Ovary (tissue), 10 donors: ENCODE measurements at places on chromosomes 5 and 9. TPM values are rescaled to one million over a fixed set of nuclear protein-coding genes. Genes with fewer than 3 reads are reported as not detected.

C8G gene
- not detected for total RNA-seq

GRCh38 chr5:2710910-2711309, 40.6 kb downstream of the IRX2 start:
- H3K36me3 ChIP-seq = no peaks in the 10 kb centered on the region
- no peak overlapping the region for H3K4me3 ChIP-seq
- no peak for DNase-seq
- H3K27ac ChIP-seq = no peak overlapping the region
- H3K27me3 ChIP-seq = no peaks in the 10 kb centered on the region

CCNO gene
- 11.8 TPM for total RNA-seq

DNA sequence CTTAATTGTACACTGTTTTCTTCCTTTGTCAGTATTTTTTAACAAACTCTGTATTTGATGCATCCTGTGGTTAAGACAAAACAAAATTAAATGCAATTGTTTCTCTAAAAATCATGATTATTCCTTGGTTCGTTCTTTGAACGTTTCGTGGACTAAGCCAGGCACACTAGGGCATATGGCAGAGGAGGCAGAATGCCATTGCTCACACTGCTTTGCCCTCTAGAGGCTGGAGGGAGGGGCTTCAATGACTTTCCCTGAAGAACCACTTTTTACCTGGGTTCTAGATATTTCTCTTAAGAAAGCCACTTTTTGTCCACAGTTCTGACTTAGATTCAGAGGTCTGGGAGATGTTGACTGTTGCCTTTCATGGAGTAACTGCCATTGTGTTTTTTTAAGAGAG, 236.2 kb upstream of the ADAMTSL1 start:
- no peaks in the 10 kb centered on the region for H3K27me3 ChIP-seq
- H3K36me3 ChIP-seq = no peaks in the 10 kb centered on the region
- no peak overlapping the region for H3K27ac ChIP-seq
- no peak for DNase-seq
- H3K4me3 ChIP-seq = no peak overlapping the region
- H3K4me1 ChIP-seq = no peaks in the 10 kb centered on the region

- DNase-seq = no peak
- no peaks in the 10 kb centered on the region for H3K4me1 ChIP-seq
- H3K36me3 ChIP-seq = no peaks in the 10 kb centered on the region
- H3K4me3 ChIP-seq = no peak overlapping the region
- H3K27ac ChIP-seq = no peak overlapping the region
Observed at GRCh38 chr5:5751987-5752386, 329.5 kb downstream of the ICE1 start.

SPINK4 gene
- not detected for total RNA-seq

ARPC5L gene
- total RNA-seq = 16.6 TPM

DNA sequence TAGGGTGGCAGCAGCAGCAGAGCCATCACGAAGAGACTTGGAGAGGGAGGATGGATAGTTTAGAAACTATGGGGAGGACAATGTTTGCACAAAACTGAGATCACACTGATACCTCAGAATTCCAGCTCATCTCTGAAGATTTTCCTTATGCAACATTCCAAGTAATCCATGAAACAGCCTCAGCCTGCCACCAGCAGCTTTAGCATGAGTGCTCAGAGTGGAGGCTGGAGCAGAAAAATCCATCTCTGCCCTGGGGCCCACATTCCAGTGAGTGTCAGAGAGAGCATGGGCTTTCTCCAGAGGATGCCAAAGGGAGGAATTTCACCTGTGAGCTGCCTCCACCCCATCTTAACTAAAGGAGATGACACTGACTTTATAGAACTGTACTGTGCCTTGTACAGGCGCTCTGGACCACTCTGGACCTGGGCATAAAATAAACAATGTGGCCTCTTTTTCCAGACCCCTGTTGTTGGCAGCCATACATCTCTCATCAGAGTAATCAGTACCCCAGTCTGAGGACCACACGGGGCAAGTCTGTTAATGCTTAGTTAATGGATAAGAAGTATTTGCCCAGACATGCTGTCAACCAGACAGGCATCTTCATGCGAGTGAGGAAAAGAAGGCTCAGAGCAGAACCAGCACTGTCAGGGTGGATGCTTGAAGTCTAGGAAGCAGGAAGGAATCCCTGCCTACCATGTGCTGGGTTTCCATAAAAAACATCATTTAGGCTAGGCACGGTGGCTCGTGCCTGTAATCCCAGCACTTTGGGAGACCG, 440.9 kb downstream of the ENC1 start:
- peaks cover 8% of the 10 kb centered on the region for H3K4me1 ChIP-seq
- H3K27me3 ChIP-seq = no peaks in the 10 kb centered on the region
- no peak overlapping the region for H3K27ac ChIP-seq
- DNase-seq = no peak
- no peak overlapping the region for H3K4me3 ChIP-seq

GRCh38 chr9:117076571-117077290, 338.1 kb downstream of the ASTN2 start:
- no peak overlapping the region for H3K27ac ChIP-seq
- no peaks in the 10 kb centered on the region for H3K4me1 ChIP-seq
- no peak overlapping the region for H3K4me3 ChIP-seq
- no peaks in the 10 kb centered on the region for H3K27me3 ChIP-seq
- H3K36me3 ChIP-seq = no peaks in the 10 kb centered on the region

- no peaks in the 10 kb centered on the region for H3K4me1 ChIP-seq
- no peaks in the 10 kb centered on the region for H3K27me3 ChIP-seq
- no peak for DNase-seq
Observed at GRCh38 chr9:135304886-135305285, 174.7 kb upstream of the PPP1R26 start.

F2RL1 gene
- 1.1 TPM for total RNA-seq

DNA sequence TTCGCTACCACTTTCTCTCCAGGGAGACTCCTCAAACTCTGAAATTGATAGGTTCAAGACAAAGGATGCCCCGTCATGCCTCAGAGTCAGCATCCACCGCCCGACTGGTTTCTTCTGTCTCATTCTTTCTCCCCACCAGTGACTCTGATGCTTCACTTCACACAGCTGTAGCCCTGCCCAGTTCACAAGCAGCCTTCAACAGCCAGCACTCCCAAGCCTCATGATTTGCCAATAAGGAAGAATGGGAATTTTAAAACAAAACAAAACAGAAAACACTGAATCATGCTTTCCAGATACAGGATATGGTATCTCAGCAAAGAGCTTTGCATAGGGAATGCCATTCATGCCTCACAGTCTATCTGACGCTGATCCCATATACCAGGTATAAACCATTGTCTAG, 371.2 kb upstream of the RORB start:
- no peak overlapping the region for H3K4me3 ChIP-seq
- no peaks in the 10 kb centered on the region for H3K27me3 ChIP-seq
- H3K4me1 ChIP-seq = no peaks in the 10 kb centered on the region
- H3K36me3 ChIP-seq = no peaks in the 10 kb centered on the region

PKD2L2 gene
- not detected for total RNA-seq

NOXA1 gene
- total RNA-seq = 8.5 TPM

- no peaks in the 10 kb centered on the region for H3K27me3 ChIP-seq
- no peak for DNase-seq
- no peak overlapping the region for H3K4me3 ChIP-seq
- H3K27ac ChIP-seq = no peak overlapping the region
Observed at GRCh38 chr9:127262602-127263001, 2.0 kb upstream of the GARNL3 start.

DNA sequence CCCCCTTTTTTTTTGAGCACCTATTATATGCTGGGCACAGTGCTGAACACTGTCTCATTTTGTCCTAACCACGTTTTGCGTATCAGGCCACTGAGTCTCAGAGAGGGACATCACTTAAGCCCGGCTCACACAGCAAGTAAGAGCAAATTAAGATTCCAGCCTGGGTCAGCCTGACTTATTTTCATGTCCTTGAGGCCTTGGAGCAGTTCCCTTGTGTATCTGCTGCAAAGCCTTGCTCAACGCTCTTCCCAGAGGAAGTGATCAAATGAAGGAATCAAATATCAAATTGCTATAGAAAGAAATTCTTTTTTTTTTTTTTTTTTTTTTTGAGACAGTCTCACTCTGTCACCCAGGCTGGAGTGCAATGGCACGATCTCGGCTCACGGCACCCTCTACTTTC, 30.7 kb downstream of the ERGIC1 start:
- DNase-seq = no peak
- peaks cover 47% of the 10 kb centered on the region for H3K4me1 ChIP-seq
- H3K4me3 ChIP-seq = no peak overlapping the region
- H3K27me3 ChIP-seq = no peaks in the 10 kb centered on the region
- H3K36me3 ChIP-seq = no peaks in the 10 kb centered on the region

PCDHB9 gene
- 3.7 TPM for total RNA-seq

DNA sequence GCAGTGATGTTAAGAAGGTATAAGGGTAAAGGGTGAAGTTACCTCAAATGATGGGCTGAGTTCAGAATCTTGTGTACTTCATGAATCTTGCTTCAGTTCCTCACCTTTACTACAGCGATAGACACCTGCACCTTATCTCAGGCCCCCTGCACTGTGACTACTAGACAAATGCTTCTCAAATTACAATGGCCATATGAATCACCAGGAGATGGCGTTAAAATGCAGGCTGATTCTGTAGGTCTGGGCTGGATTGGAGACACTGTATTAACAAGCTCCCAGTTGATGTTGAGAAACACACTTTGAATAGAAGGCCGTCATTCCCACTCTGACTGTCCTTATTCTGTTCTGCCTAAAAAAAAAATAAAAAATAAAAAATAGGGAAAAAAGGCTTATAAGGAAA, 29.8 kb downstream of the TARS1 start:
- H3K27ac ChIP-seq = no peak overlapping the region
- H3K27me3 ChIP-seq = no peaks in the 10 kb centered on the region

- no peak overlapping the region for H3K27ac ChIP-seq
- no peak for DNase-seq
- H3K4me1 ChIP-seq = peaks cover 3% of the 10 kb centered on the region
- H3K27me3 ChIP-seq = no peaks in the 10 kb centered on the region
- H3K4me3 ChIP-seq = no peak overlapping the region
- H3K36me3 ChIP-seq = no peaks in the 10 kb centered on the region
Observed at GRCh38 chr9:114034196-114034595, 43.9 kb downstream of the AMBP start.

DNA sequence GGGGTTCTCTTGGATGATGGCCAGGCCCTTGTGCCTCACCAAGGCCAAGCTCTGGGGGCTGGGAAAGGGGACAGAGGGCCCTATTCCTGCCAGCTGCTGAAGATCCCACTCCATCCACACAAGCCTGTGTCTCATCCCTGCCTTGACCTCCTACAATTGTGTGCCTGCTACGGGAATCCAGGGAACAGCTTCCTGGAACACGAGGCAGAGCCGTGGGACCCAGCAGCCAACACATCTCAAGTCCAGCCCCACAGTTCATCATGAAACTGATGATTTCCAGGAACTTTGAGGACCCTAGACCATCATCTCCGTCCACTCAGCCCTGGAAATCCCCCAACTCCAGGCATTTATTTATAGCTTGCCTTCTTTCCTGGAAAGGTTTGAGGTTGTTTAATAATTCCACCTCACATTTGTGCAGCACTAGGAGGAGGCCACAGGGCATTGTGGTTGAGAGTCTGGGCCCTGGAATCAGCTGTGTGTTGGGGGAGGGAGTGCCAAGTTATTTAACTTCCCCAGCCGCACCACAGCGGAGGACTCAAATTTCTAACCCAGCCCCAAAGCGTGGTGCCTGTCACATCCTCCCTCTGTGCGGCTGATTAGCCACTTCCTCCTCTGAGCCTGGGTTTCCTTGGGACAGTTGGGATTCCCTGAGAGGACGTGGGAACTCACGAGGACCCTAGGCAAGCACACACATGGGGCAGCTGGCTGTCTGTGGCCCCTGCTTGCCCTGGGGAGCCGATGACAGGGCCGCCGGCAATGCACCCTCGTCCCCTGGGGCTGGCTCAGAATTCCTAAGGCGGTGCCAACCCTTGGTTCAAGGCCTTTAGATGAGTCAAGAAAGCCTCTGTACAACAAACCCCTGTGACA, 58.2 kb upstream of the GGTA1 start:
- H3K27me3 ChIP-seq = no peaks in the 10 kb centered on the region
- peak overlapping the region; percentile 76 for H3K27ac ChIP-seq
- H3K4me3 ChIP-seq = no peak overlapping the region

DNA sequence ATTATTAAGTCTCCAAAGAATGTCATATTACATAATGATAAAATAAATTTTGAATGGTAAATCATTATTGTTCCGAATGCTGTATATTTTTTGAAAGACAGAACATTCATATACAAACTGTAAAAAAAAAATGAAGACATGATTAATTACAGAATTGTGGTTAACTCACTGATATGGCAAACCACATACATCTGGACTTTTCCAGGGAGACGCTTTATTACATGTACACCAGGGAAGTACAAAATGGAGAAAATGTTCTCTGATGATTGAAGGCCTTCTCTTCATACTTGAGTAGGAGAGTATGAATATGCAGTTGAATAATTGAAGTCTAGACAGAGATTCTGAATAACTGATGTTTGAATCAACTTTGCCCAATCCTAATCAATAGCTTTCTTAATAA, 1886.9 kb downstream of the EFNA5 start:
- no peaks in the 10 kb centered on the region for H3K36me3 ChIP-seq
- DNase-seq = no peak
- H3K4me1 ChIP-seq = no peaks in the 10 kb centered on the region
- H3K4me3 ChIP-seq = no peak overlapping the region
